ENCODE measurements at places on chromosomes 6 and 20.

DNA sequence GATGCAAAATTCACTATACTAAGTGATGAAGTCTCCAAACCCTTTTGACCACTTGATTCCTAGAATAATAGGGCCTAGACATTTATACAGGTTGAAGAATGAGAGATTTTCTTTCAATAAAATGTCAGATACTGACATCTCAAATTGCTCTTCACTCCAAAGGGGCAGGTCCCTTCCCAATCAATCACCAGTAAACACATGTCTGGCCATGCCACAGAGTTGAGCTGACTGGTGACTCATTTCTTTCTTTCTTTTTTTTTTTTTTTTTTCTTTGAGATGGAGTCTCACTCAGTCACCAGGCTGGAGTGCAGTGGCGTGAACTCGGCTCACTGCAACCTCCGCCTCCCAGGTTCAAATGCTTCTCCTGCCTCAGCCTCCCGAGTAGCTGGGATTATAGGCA is 388.6 kb upstream of the BTBD3 start:
- DNase-seq: no peak
- no peaks in the 10 kb centered on the region for H3K36me3 ChIP-seq
- no peak overlapping the region for H3K27ac ChIP-seq
- H3K27me3 ChIP-seq: no peaks in the 10 kb centered on the region
- no peak overlapping the region for H3K4me3 ChIP-seq

DNA sequence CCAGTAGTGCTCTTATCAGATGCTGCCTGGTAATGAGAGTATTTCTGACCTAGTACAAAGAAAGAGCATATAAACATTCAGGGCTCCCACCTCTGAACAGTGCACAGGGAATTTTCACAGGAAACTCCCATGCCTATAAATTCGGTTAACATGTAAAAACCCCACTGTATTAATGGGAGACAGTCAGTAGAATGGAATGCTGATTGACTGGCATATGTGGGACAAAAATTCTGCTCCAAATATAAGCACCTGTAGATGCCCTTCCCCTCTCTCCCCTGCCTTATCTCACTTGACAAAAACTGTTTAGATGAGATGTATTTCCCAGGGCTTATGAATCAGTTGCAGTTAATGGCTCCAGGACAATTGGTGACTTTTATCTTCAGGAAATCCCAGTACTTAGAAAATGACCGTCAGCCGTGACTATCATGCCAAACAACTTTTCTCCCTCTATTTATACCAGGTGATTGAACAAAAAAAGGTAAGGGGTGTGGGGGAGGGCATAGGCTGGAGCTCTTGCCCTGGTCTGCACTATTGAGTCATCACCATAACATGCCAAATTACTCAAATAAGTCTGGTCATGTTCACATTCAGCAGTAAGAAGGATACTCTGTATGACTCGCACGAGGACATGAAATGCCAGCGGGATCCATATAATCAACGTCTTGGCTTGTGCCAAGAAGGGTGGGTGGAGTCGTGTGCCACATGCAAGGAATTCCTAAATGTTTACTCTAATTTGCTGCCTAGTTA is 176.4 kb upstream of the BMP2 start:
- H3K36me3 ChIP-seq: no peaks in the 10 kb centered on the region
- H3K27ac ChIP-seq: no peak overlapping the region
- DNase-seq: peak; percentile 77
- no peak overlapping the region for H3K4me3 ChIP-seq
- no peaks in the 10 kb centered on the region for H3K27me3 ChIP-seq
- H3K4me1 ChIP-seq: peaks cover 13% of the 10 kb centered on the region

GRCh38 chr6:40054602-40055001 is 120.3 kb upstream of the MOCS1 start:
- DNase-seq: no peak
- H3K4me1 ChIP-seq: no peaks in the 10 kb centered on the region
- no peaks in the 10 kb centered on the region for H3K27me3 ChIP-seq

DNA sequence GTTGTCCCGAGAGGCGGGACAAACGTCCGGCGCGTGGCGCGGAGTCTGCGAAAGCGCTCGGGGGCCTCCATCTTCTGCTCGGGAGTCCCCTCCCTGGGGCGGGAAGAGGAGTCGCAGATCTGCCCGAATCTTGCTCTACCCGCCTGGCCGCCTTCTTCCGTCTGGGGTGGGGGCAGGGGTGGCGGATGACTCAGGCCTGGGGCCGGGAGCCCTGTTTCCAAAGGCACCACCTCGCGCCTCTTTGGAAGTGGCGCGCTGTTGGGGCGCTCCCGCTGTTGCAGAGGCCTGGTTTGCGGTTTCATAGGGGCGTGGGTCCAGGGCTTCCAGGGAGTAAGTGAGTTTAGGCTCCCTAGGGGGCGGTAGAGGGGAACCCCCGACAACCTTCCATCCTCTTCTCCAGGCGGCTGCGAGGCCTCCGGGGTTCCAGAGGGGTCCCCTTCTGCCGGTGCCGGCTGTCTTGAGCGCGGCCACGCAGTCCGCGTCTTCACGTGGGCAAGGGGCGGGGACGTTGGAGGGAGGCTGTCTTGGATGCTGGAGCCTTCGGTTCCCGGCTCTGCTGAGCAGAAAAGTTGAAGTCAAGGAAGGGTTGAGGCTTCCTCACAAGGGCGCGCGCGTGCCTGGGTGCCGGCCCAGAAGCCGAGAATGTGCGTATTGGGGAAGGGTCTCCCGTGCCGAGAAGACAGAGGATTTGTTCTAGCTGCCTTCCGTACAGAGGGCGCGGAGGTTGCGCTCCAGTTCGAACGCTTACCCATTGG is 2.6 kb upstream of the TFAP2C start:
- no peak overlapping the region for H3K27ac ChIP-seq
- no peak overlapping the region for H3K4me3 ChIP-seq
- no peak for DNase-seq
- H3K4me1 ChIP-seq: no peaks in the 10 kb centered on the region
- H3K27me3 ChIP-seq: peaks cover 77% of the 10 kb centered on the region
- no peaks in the 10 kb centered on the region for H3K36me3 ChIP-seq

- no peaks in the 10 kb centered on the region for H3K4me1 ChIP-seq
- peaks cover 58% of the 10 kb centered on the region for H3K27me3 ChIP-seq
- no peak overlapping the region for H3K4me3 ChIP-seq
- no peaks in the 10 kb centered on the region for H3K36me3 ChIP-seq
- H3K27ac ChIP-seq: no peak overlapping the region
- DNase-seq: no peak
Observed at GRCh38 chr6:33719326-33719987, 8.0 kb upstream of the UQCC2 start.

DNA sequence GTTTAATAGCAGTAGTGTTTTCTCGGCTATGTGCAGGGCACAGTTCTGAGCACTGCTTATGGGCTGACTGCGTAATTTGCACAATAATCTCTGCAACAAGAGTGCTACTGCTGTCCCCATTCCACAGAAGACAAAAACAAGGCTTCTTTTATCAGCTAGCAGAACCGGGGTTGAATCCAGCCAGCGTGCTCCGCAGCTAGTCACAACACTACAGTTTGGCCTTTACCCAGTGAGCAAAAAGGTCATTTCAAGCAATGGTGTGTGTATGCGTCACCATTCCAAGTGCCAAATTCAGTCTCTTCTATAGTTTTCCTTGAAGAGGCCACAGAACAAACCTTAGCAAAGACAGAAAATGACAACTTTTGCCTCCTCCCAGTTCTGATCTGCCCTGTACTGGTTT is 61.1 kb downstream of the LRFN2 start:
- no peaks in the 10 kb centered on the region for H3K27me3 ChIP-seq
- no peak overlapping the region for H3K27ac ChIP-seq
- no peaks in the 10 kb centered on the region for H3K4me1 ChIP-seq
- no peak overlapping the region for H3K4me3 ChIP-seq
- no peaks in the 10 kb centered on the region for H3K36me3 ChIP-seq
- no peak for DNase-seq

DNA sequence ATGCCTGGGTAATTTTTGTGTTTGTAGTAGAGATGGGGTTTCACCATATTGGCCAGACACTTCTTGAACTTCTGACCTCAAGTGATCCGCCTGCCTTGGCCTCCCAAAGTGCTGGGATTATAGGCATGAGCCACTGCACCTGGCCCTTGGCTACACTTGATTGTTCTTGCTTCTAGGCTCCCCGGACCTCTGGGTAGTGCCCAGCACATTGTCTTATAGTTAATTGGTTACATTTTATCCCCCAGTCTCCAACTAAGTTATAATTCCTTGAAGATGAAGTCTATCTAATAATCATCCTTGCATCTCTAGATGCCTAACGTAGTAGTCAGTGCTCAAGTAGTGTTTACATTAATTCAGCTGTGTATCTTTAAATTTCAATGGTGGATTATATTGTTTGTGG is 11.8 kb downstream of the SMPDL3A start:
- peak overlapping the region; percentile 94 for H3K27ac ChIP-seq
- H3K4me3 ChIP-seq: no peak overlapping the region
- peak; percentile 48 for DNase-seq
- peaks cover 30% of the 10 kb centered on the region for H3K4me1 ChIP-seq

DNA sequence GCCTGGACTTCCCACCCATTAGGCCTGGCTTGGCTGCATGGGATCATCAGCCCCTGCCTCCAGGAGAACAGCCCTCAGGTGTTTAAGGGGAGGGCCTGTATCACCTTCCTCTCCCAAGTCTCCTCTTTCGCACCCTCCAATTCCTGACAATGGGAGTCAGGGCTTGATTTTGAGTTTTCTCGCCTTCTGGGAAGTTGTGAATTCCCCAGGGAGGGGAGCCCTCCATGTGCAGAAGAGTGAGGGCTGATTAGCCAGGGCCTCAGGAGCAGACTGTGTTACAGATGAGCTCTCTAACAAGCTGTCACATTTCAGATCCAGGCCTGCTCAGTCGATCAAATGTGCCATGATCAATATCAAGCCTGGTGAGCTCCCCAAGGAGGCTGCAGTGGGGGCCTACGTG is 42.4 kb downstream of the CNBD2 start:
- no peak overlapping the region for H3K4me3 ChIP-seq
- H3K27me3 ChIP-seq: peaks cover 2% of the 10 kb centered on the region
- H3K36me3 ChIP-seq: no peaks in the 10 kb centered on the region
- no peak for DNase-seq
- no peak overlapping the region for H3K27ac ChIP-seq
- H3K4me1 ChIP-seq: no peaks in the 10 kb centered on the region

GRCh38 chr6:136717716-136717990 is 74.6 kb downstream of the MAP3K5 start:
- H3K4me1 ChIP-seq: peaks cover 3% of the 10 kb centered on the region
- peak; percentile 31 for DNase-seq
- H3K36me3 ChIP-seq: 0 out of 2 replicates have a peak, but pooled peaks cover 2% of the 10 kb centered on the region
- H3K4me3 ChIP-seq: no peak overlapping the region
- H3K27ac ChIP-seq: no peak overlapping the region

GRCh38 chr20:50085481-50086365 is 27.2 kb downstream of the UBE2V1 start:
- H3K27me3 ChIP-seq: no peaks in the 10 kb centered on the region
- no peak overlapping the region for H3K4me3 ChIP-seq
- H3K4me1 ChIP-seq: peaks cover 17% of the 10 kb centered on the region
- peak overlapping the region; percentile 8 for H3K27ac ChIP-seq
- peak; percentile 73 for DNase-seq
- peaks cover 31% of the 10 kb centered on the region for H3K36me3 ChIP-seq

DNA sequence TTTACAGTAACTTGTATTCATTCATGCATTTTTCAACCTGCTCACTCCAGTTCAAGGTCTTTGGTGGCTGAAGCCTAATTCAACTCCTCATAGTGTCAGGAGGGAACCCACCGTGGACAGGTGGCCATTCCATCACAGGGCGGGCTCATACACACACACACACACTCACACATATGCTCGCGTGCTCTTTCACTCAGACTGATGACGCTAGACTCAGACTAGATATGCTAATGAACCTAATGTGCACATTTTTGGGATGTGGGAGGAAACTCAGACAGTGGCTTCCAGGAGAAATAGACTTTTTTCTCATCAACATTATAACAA is 56.7 kb downstream of the TRIM27 start:
- H3K4me1 ChIP-seq: 0 out of 2 replicates have a peak, but pooled peaks cover 2% of the 10 kb centered on the region
- H3K27me3 ChIP-seq: no peaks in the 10 kb centered on the region
- DNase-seq: peak; percentile 3
- peak overlapping the region; percentile 93 for H3K4me3 ChIP-seq

GRCh38 chr6:41439524-41440418 is 104.4 kb downstream of the NCR2 start:
- H3K4me1 ChIP-seq: no peaks in the 10 kb centered on the region
- no peak overlapping the region for H3K4me3 ChIP-seq
- no peak overlapping the region for H3K27ac ChIP-seq

DNA sequence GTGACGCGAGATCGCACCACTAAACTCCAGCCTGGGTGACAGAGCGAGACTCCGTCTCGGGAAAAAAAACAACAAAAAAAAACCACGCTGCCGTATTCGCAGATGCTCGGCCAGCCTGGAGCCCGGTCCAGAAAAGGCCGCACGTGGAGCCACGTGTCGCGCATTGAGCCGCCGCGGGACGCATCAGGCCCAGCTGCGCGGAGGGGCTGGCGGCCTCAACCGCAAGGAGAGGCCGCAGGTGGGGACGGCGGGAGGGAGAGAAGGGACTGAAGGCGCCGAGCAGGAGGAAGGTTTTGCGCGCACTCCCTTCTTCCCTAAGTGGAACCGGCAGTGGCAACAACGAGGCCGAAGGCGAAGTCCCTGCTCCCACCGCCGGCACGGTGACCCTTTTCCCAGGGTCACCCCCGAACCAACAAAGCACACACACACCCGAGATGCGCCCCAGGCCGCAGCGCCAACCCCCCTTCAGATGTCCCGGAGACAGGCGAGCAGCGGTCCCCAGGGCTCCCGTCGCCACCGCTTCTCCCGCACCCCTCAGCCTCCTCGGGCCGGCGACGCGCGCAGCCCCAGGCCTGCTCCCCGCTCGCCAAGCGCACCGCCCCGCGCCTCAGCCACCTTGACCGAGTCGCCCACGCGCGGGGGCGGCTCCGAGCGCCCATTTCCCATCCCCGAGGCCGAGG is 681 bp downstream of the SYCP2 start:
- no peaks in the 10 kb centered on the region for H3K36me3 ChIP-seq
- no peak overlapping the region for H3K27ac ChIP-seq
- no peaks in the 10 kb centered on the region for H3K27me3 ChIP-seq
- no peak overlapping the region for H3K4me3 ChIP-seq
- no peak for DNase-seq

DNA sequence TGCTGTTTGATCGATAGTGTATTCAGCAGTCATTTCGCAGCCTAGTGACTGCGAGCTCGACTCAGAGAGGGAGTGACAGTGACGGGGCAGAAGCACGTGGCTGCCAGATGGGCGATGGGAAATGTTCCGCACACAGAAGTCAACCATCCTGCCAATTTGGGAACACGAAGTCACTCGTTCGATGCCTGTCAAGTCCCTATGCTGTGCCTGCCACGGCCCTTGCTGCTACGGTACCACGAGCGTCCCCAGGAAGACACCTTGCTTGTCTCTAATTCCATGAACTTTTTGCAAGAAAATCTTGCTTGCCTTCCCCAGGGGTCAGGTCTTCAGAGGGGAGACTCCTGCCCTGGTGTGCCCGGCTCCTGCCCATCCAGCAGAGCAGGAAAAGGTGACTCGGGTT is 17.0 kb upstream of the STX16 start:
- no peak overlapping the region for H3K4me3 ChIP-seq
- H3K27me3 ChIP-seq: no peaks in the 10 kb centered on the region
- peak overlapping the region; percentile 36 for H3K27ac ChIP-seq
- no peaks in the 10 kb centered on the region for H3K36me3 ChIP-seq
- DNase-seq: no peak
- peaks cover 16% of the 10 kb centered on the region for H3K4me1 ChIP-seq
